ENCODE measurements at places on chromosomes 1 and 21. TPM values are rescaled to one million over a fixed set of nuclear protein-coding genes. Genes with fewer than 3 reads are reported as not detected.

GRCh38 chr1:19203440-19203839, 6.6 kb downstream of the UBR4 start:
- no peaks in the 10 kb centered on the region for H3K36me3 ChIP-seq
- DNase-seq = no peak
- no peak overlapping the region for H3K4me3 ChIP-seq
- peaks cover 64% of the 10 kb centered on the region for H3K4me1 ChIP-seq
- no peak overlapping the region for H3K27ac ChIP-seq

DNA sequence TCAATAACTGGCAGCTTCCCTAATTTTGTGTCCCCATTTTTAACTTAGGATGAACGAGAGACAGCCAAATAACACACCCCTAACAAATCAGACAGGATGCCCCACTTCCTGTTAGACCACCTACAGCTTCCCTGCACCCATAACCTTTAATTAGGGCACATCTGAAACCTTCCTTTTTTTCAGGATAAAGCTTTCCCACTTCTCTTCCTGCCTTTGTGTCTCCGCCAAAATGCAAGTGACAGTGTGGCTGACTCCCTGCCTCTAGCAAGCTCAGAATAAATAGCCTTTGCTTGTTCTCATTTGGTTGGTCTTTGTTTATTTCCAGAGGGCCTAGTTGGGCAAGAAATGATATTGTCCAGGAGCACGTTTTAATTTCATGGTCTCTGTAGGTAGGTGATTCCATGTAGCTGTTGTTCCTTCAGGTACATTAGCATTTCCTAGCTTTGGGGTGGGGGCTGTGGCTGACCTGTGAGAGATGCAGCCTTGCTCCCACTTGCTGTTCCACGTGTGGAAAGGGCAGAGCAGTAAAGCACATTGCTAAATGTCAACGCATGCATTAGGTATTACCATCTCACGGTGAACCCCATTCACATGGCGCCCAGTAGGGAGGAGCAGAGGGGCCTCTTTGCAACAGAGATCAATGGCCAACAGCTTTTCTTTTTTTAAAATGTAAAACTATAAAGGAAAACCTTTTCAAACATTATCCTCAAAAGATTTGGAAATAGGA, 154.9 kb downstream of the ST6GALNAC3 start:
- H3K4me1 ChIP-seq = no peaks in the 10 kb centered on the region
- no peaks in the 10 kb centered on the region for H3K36me3 ChIP-seq
- no peak for DNase-seq

DNA sequence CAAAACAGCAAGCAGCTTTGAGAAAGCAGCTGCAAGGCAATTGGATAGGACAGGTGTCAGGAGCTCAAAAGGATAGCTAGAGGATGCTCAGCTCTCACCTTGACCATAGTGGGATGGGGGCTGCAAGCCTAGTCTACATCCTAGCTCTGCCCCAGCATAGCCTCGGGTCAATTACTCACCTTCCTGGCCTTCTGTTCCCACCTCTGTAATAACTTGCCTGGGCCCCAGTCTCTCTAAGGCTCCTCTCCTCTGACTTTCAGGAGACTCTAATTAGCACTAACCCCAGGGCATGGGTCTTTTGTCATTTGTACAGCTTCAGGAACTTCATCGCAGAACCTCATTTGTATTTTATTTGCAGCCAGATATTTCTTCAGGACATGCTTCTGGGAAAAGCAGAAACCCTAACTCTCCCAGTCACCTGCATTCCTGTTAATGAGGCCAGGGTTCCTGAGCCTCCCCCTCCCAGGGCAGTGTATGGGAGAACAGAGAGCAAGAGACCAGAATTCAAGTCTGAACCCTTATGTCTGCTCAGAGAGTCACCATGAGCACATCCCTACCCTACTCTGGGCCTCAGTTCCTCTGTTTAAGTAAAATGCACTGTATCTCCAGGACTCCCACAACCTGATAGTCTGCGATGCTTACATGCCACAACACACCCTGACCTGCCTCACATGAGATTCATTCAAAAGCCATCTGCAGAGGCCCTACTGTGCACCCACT, 108.1 kb downstream of the MATN1 start:
- no peak overlapping the region for H3K4me3 ChIP-seq
- H3K36me3 ChIP-seq = no peaks in the 10 kb centered on the region
- no peaks in the 10 kb centered on the region for H3K4me1 ChIP-seq
- H3K27me3 ChIP-seq = peaks cover 3% of the 10 kb centered on the region
- H3K27ac ChIP-seq = no peak overlapping the region

GRCh38 chr1:160860840-160861505, 1.7 kb downstream of the CD244 start:
- H3K27ac ChIP-seq = no peak overlapping the region
- H3K4me3 ChIP-seq = no peak overlapping the region
- no peaks in the 10 kb centered on the region for H3K27me3 ChIP-seq

DNA sequence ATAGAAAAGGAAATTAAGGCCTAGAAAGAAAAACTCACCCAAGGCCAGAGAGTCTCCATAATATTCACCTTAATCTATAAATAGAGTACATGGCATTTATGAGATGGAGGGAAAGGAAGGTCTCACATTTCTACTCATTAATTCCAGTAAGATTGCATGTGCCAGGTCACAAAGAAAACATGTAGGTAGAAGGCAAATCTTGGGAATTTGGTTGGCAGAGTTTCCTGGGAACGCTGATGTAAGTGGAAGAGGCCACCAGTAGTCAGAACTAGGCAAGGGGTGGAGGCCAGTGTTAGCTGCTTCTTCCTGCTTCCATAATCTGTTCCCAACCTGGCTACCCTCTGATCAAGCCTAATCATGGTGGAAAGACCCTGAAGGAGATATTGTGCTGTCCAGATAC, 29.2 kb upstream of the PGBD5 start:
- no peak overlapping the region for H3K4me3 ChIP-seq
- no peaks in the 10 kb centered on the region for H3K4me1 ChIP-seq
- peaks cover 4% of the 10 kb centered on the region for H3K27me3 ChIP-seq
- no peak overlapping the region for H3K27ac ChIP-seq

GBP7 gene
- not detected for total RNA-seq

Measured in transverse colon (tissue), 4 donors.